Lung (tissue), 17 donors: ENCODE measurements at places on chromosomes 12 and 14.

DNA sequence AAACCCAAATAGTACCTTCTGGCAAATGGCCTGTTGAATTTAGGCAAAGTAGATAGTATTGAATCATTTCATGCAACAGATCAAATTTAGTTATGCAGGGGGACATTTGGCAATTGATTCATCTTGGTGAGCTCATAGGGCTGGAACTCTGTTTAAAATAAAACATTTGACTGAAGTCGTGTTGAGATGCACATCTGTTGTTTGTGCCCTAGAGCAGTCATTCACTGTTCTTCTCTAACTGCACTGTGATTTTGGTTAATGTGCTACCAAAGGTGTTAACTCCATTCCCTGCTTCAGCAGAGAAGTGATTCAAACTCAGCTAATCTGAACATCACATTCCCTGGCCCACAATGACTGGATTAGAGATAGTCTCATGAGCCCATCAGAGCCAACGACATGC, 44.0 kb upstream of the CSRP2 start:
- DNase-seq = no peak

DNA sequence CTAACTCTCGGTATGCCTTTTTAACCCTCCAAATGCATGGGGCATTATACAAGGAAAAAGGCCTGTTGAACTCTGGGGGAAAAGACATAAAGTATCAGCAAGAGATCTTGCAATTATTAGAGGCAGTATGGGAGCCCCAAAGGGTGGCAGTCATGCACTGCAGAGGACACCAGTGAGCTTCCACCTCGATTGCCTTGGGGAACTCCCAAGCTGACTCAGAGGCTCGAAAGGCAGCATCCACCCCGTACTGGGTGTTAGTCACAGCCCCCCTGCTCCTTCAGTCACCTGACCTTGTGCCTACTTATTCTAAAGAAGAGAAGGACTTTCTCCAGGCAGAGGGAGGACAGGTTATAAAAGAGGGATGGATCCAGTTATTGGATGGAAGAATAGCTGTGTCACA, 781.4 kb upstream of the TMEM132C start:
- no peak for DNase-seq

DNA sequence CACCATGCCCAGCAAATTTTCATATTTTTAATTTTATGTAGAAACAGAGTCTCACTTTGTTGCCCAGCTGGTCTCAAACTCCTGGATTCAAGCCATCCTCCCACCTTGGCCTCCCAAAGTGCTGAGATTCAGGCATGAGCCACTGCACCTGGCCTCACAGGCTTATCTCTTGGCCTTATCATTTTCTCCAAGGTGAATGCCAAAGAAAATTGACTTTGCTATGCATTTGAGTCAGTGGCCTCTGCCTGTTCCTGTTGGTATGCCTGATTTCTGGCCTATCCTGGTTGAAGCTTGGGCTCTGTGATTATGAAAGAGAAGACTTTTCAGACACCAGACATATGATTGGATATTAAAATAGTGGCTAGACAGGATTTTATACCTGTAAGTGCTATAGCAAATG, 34.2 kb downstream of the MANSC1 start:
- no peak for DNase-seq

DNA sequence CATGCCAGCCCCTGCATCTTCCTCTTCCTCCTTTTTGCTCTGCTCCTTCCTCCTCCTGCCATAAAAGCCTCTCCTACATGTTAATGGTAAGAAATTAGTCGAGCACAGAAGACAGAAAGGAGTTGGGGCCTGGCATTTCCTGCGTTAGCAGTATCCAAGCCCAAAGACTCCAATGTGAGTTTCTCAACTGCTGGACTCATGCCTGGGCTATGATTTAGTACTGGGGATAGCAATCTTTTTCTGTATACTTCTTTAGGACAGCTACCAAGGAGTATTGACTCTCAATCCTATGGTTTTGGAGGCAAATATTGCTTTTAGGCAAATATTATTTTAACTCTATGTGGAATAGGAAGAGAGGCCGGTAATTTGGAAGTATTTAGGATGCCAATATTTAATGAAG, 18.0 kb upstream of the SLC38A4 start:
- DNase-seq = peak; percentile 30

DNA sequence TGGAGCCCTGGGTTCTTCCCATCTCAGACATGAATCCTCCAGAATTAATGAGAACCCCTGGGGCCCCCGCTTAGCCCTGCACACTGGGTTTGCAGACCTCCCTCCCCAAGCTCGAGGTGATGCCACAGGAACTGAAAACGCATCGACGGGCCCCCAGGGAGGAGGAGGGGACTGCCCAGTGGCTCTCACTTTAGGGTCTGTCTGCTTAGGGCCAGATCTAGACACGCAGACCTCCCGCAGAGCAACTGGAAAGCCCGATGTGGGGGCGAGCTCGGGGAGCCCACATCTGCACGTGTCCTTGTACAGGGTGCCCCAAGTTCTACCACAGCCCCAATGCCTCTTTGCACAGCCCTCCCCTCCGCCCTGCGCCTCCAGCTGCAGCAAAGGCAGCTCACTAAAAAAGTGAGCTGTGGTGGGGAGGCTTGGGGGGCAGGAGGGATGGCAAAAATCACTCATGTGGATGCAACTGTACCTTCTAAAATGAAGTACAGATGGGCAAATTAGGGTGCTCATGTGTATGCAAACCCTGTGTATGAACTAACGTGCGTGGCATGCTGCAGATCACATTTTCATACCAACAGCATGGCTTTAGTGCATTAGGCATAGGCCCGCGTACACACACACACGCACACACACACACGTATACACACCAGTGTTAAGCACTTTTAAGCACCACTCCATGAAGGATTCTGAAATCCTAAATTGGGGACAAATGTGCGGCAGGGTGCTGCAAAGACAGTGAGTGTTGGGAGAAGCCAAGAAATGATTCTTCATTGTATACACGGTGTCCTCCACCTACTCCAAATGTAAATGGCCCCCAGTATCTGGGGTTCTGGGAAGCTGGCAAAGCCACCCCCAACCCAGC, 99.9 kb upstream of the MAP1LC3B2 start:
- DNase-seq = no peak

DNA sequence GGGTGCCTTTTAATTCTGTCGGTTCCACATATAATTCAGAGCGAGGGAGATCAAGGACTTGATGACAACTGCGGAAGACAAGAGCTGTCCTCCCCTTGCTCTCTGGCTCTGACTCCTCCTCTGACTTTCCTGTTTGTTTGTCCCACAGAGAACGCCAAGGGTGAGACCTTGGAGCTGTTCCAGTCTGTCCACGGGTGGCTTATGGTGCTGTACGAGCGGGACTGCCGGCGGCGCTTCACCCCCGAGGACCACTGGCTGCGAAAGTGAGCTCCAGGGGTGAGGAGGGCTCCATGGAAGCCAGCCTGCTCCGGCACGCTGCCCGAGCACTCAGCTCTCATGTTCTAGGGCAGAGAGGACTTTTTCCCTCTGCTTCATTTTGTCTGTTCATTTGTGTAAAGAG, 32.8 kb downstream of the UBE3B start:
- DNase-seq = no peak

- no peak for DNase-seq
Measured at GRCh38 chr12:131583090-131583712, 127.7 kb upstream of the SFSWAP start.

- DNase-seq = no peak
Measured at GRCh38 chr14:20383032-20383431, 30.3 kb downstream of the TEP1 start.

- peak; percentile 77 for DNase-seq
Measured at GRCh38 chr14:95561001-95561412, 26.2 kb downstream of the GLRX5 start.

GRCh38 chr12:129550353-129550752, 353.5 kb downstream of the TMEM132D start:
- peak; percentile 36 for DNase-seq

- peak; percentile 8 for DNase-seq
Measured at GRCh38 chr14:66944872-66945271, 244.4 kb upstream of the GARIN2 start.

DNA sequence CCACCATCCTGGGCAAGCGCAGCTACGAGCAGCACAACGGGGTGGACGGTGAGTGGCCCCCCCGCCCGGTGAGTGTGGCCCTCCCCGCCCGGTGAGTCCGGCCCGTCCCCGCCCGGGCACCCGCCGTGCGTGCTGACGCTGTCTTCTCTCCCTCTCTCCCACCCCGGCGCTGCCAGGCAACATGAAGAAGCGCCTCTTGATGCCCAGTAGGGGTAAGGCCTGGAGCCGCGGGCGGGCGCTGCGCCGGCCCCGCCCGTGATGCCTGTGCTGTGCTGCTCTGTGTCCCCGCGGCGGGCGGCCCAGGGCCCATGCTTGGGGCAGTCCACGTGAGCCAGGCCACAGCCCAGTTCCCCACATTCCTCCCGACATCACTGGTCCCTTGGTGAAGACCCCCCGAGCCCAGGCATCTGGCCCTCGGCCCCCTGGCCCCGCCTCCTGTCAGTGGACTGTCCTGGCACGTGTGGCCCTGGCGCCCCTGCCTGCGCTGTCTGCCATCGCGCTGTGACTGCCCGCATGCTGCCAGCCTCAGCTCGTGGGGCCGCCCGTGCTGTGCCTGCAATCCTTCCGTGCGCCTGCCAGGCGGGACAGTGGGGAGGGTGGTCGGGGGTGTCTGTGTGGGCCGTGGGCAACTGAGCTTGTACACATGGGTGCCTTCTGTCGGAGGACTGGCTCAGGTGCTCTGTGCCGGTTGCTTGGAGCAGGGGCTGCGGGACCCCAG, 7.9 kb upstream of the CRIP2 start:
- DNase-seq = no peak

GRCh38 chr12:68953536-68953935, 20.6 kb upstream of the CPM start:
- DNase-seq = no peak

GRCh38 chr14:78782551-78782950, 612.4 kb downstream of the NRXN3 start:
- no peak for DNase-seq

- DNase-seq = peak; percentile 76
Measured at GRCh38 chr12:85872497-85873091, 1.5 kb upstream of the NTS start.

DNA sequence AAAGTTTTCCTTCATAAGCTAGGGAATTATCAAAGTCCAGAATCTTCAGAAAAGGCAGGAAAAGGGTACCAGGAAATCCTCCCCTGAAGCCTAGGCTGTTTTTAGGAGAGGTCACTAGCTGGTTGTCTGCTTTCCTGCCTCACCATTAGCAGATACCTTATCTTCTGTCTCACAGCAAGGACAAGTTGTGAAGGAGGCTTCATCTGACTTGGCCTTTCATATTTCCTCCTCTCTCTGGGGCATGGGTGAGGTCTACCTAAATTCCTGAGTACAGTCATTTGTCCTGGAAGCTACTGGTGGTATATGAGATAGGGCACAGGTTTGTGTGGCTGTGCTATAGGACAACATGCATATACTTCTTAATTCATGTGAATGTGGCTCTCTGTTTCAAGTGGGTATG, 2.3 kb downstream of the FOXJ2 start:
- no peak for DNase-seq

DNA sequence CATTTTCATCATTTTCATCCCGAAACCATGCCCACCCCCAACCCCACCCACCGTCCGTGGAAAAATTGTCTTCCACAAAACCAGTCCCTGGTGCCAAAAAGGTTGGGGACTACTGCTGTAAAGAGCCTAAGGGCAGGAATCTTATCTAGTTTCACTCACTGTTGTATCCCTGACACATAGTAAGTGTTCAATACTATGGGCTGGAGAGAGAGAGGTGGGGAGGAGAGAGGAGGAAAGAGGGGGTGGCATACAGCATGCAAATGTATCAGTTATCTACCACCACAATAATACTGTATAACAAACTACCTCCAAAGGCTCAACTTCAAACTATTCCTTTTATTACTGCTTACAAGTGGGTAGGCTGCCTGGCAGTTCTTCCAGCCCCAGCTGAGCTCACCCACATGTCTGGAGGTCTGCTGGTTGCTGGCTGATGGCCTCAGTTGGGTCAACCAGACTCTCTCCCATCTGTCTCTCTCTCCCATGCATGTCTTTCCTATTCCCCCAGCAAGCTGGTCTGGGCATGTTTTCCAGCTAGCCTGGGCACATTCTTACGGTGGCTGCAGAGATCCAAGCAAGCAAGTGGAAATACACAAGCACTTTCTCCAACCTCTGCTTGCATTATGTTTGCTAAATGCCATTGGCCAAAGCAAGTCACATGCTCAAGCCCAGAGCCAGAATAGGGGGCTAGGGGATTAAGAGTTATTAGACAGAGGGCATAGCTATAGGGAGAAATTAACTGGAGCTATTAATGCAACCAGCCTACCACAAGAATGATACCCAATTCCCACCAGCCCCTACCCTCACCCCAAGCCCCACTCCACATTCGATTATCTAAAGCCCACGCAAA, 31.6 kb upstream of the FICD start:
- DNase-seq = no peak

- no peak for DNase-seq
Measured at GRCh38 chr12:58321414-58321813, 380.0 kb downstream of the ATP23 start.

DNA sequence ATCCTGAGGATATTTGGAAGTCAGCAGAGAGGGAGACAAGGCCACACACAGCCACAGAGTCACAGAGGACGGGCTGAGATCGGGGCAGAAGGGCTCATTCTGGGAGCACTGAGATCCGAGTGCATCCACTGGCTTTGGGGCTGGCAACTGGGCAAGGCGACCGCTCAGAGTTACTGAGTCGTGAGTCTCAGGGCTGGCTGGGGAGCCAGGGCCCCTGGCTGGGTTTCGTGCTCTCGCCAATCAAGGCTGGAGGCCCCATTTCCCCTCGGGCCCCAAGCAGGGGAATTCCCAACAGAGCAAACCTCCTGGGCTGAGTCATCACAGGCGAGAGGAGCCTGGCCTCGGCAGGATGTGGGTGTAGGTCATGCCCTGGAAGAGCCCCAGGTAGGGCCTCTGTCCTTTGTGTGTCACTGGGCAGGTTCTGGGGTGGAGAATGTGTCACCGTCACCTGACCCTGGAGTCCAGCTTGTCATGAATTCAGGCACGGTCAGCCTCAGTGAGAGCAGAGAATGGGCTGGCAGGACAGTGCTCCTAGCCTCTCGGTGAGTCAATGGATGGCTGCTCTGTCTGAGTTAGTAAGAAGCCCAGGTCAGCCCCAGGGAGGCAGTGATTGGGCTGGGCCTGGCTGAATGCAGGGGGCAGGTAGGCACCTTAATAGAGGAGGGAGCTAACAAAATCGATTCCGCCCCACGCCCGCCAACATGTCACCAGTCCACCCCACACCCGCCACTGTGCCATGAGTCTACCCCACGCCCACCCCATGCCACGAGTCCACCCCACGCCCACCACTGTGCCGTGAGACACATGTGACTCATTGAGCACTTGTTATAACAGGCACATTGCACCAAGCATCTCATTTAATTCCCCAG, 16.9 kb downstream of the ASB2 start:
- peak; percentile 21 for DNase-seq

DNA sequence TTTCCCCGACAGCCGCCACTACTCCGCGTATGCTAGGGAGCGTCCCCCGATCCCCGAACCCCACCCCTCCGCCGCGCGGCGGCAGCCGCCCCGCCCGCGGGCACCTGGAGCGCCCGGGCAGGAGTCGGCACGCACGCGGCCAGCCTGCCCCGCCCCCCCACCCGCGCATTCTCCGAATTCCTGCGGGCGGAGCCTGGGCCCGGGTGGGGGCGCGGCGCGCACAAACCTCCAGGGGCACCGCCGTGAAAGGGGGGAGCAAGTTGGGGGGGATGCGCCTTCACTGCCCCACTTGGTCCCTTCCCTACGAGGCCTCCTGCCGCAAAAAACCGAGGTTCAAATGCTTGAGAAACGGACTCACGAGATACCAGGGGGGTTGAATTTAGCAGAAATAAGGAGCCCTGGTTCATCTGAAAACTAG, 1.7 kb downstream of the AJUBA start:
- peak; percentile 60 for DNase-seq

GRCh38 chr12:52208424-52209165, 16.8 kb upstream of the KRT80 start:
- DNase-seq = no peak

- DNase-seq = no peak
Measured at GRCh38 chr12:47105914-47106674, 26.3 kb upstream of the AMIGO2 start.
